Thyroid gland (tissue), 4 donors: ENCODE measurements at places on chromosomes 11 and 22.

- peak; percentile 88 for DNase-seq
Measured at GRCh38 chr22:50185375-50186087, at the start of gene TRABD. Gene TRABD (plus strand): TSS chr22:50185913. CDS start chr22:50193061, 7,148 bp downstream.

DNA sequence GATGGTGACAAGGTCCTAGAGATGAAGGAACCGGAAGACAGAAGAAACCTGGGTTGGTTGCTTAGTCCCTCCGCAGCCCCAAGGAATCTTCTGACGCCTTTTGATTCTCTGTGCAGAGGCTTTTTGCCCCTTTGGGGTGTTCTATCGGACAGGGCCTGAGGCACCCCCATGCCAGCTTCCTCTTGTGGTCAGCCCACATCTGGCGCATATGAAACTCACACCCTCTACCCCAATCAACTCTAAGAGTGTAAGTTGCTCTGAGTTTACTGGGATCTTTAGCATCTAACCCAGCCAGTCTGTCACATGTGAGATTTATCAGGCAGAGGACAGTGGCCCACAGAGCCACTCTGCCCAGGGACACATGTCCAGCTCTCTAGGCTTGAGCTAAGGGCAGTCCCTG, 17.4 kb downstream of the RASD2 start:
- no peak for DNase-seq

DNA sequence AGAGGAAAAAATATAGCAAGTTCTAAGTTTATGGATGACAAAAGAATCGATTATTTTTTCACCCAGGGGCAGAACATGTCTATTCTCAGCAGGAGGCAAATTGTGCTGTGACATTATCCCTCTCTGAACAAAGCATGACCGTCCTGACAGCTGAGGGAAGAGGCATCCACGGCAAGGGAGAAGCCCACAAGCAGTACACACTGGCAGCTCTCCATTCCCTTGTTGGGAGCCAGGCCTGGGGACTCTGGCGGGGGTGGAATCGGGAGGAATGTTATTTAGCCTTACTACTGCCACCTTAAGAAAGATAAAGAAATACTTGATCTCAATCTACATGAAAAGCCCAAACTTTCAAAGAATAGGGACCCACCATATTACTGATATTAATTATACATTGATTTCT, 3.4 kb downstream of the KIRREL3 start:
- DNase-seq = no peak

DNA sequence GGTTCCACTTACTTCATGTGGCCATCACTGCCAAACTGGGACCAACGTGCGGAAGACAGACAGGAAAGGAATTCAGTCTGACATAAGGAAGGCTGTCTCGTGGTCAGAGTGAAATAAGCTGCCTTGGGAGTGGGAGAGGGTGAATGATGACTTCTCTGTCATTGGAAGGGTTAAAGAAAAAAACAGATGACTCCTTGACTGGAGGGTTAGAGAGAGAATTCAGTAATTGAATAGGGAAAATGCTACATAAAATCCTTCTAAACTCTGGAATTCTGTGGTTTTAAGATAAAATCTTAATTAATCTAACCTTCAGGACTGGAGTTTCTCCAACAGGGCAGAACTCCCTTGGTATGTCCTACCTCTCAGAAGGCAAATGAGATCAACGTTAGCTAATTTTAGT, 33.8 kb downstream of the RAB30 start:
- no peak for DNase-seq

DNA sequence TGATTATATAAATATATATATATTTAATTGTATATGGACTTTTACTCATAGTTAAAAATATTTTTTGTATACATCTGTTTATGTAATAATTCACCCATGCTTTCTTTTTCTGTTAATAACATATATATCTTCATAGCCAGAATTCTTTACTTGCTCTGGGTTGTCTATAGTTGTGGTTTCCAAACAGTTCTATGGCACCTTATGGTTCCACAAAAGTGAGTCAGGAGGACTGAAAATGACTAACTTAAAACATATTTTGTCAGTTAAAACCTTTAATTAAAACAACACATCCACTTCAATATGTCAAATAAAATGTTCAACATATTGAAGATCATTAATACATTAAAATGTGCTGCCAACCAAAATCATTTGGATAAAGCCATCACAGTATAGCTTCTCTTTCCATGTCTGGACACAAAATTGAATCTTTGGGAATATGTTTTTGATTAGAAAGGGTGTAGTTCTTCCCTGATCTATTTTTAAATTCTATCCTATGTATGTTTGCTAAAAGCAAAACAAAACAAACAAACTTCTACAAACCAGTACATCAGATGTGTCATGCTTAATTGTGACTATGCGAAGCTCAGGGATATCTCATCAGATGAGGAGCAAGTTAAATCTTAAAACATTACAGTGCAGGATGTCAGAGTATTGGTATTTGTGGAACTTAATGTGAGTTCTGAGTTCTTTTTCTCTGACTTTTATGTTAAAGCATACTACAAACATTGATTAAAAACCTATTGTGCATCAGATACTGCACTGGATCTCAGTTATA, 1488.4 kb upstream of the TENM4 start:
- no peak for DNase-seq

DNA sequence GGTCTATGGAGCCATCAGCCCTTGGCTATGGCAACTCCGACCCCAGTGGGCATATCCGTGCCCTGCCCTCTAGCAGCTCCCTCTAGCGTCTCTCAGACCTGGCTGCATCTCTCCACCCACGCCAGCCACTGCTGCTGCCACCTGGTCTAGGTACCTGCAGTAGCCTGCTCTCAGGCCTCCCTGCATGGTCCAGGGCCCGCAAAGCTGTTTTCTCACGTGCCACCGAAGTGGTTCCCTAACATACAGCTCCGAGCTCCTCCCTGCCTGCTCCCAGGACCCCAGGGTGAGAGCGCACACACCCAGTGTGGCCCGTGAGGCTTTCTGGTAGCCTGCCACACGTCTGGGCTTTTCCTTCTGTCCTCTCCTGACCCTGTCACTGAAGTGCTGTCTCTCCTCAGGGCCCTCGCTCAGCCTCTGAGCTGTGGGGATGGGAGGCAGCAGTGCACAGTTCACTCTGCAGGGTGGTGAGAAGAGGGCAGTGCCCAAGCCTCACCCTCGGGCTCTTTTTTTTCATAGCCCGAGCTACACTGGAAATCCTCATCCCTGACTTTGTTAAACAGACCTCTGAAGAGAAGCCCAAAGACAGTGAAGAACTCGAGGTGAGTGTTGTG, 14.3 kb downstream of the DGCR8 start:
- no peak for DNase-seq

- no peak for DNase-seq
Measured at GRCh38 chr11:102421261-102421660, 31.3 kb downstream of the TMEM123 start.

- no peak for DNase-seq
Measured at GRCh38 chr11:126407101-126407521, 51.6 kb downstream of the ST3GAL4 start.

DNA sequence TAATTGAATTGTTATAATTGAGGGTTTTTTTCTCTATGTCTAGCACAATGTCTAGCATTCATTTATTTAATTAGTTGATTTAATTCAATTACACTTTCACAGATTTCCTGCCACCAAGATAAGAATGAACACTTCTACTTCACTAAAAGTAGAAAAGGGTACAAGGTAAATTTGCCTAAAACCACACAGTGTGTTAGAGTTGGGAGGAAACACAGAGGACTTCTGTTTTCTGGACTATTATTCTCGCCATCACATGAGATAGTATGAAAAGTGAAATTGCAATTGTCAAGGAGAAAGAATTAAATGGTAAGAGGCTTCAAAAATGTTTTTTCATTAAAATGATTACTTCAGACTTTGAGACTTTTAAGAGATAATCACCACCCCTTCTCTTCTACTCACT, 109.5 kb downstream of the ETS1 start:
- DNase-seq = no peak

- no peak for DNase-seq
Measured at GRCh38 chr11:96185220-96185768, 157.7 kb downstream of the MAML2 start.

- no peak for DNase-seq
Measured at GRCh38 chr11:63666874-63667273, 4.3 kb downstream of the ATL3 start.

DNA sequence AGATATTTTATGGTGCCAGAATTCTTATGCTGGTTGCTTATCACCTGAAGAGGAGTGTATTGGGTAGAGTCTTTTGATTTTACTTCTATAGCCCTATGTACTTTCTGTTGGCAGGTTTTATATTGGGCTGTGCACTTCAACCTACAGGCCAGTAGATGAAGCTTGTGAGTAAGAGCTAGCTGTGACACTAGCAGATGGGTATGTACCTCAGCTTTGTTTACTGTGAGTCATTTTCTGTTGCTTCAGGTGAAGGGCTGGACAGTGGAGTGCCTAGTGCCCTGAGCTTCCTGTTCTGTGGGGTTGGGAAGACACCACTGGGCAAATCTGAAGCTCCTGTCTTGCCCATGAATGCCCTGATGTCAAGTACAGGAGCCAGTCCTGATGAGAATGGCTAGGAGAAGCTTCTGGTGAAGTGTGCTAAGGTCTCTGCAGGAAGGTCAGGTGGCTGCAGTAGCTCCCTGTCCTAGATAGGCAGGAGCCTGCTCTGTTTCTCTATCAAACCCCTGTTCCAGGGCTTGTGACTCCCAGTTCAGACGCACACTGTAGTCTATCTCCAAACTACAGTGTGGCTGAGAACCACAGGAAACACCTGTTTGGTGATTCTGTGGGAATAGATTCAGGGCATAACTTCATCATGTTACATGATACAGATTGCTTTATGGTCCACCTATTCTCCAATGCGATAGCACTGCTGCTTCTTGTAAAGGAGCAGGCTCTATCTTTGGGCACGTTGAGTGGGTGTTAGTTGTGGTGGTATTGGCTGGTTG, 755.7 kb downstream of the KCNA4 start:
- DNase-seq = no peak

DNA sequence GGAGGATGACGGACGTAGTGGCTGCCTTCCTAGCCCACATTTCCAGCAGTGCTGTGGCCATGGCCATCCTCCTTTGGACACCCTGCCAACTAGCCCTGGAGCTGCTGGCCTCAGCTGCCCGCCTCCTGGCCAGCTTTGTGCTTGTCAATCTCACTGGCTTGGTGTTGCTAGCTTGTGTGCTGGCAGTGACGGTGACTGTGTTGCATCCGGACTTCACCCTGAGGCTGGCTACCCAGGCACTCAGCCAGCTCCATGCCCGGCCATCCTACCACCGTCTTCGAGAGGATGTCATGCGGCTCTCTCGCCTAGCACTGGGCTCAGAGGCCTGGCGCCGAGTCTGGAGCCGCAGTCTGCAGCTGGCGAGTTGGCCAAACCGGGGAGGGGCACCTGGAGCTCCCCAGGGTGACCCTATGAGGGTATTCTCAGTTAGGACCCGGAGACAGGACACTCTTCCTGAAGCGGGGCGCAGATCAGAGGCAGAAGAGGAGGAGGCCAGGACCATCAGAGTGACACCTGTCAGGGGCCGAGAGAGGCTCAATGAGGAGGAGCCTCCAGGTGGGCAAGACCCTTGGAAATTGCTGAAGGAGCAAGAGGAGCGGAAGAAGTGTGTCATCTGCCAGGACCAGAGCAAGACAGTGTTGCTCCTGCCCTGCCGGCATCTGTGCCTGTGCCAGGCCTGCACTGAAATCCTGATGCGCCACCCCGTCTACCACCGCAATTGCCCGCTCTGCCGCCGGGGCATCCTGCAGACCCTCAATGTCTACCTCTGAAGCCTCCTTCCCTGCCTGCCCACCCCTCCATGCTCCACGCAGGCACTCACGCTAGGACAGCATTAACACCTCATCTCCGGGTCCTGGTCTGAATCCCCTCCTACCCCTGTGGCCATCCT, 1.6 kb downstream of the RNF26 start:
- DNase-seq = no peak

GRCh38 chr22:39634530-39635405, 64.2 kb downstream of the CACNA1I start:
- peak; percentile 79 for DNase-seq

DNA sequence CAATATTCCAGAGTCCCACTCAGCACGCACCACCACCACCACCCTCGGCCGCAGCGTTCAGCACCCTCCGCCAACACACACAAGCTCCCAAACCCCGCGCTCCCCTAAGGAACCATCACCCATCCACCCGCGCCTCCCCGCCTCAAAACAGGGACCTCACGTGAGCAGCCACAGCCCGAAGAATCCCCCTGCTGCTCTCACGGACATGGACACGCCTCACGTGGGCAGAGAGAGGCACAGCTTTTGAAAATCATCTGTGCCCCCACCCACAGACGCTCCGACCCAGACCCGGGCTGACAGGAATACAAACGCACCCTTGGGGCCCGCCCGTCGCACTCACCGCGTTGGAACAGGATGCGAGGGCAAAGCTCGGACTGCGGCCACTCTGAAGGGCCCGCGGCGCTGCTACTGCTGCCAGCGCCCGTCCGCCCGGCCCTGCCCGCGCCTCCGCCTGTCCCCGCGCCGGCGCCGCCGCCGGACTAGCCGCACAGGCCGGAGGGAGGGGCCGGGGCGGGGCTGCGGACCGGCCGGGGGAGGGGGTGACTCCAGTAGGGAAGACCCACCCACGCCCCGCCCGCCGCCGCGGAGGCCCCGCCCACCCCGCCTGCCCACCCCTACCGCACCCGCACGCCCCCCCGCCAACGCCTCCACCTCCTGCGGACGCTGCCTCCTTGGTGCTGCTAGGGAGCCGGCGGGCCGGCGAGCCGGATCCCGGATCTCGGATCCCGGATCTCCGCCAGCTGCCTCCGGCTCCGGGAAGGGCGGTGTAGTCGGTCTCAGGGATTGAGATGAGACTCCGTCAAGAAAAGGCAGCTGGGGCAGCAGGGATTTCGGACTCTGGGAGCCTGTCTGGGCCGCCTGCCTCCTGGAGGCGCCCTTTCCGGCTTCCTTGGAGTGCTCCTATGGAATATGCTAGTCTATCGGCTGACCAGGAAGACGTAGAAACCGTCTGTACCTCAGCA, at the start of gene TRIM3:
Gene TRIM3 (minus strand): TSS at position 491 of the 962 bp plus-strand sequence. CDS start 8,246 bp downstream, outside the sequence.
- DNase-seq = peak; percentile 95

GRCh38 chr22:26448941-26449340, 19.9 kb downstream of the ASPHD2 start:
- DNase-seq = no peak

DNA sequence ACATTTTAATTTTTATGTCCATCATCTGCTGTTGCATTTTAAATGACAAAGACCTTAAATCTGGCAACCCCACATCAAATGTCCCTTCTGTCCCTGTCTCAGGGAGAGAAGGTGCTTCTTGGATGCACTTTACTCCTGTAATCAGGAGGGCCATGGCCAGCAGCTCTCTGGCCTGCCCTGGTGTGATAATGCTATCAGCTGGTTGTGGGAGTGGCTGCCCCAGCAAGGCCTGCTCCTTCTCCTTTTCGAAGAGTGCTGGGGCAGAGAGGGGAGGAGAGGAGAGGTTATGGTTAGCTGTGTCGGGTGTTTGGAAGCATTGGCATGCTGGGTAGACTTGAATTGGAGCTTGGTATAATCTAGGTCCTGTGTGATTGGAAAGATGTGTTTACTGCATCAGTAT, 12.8 kb downstream of the TNRC6B start:
- no peak for DNase-seq

DNA sequence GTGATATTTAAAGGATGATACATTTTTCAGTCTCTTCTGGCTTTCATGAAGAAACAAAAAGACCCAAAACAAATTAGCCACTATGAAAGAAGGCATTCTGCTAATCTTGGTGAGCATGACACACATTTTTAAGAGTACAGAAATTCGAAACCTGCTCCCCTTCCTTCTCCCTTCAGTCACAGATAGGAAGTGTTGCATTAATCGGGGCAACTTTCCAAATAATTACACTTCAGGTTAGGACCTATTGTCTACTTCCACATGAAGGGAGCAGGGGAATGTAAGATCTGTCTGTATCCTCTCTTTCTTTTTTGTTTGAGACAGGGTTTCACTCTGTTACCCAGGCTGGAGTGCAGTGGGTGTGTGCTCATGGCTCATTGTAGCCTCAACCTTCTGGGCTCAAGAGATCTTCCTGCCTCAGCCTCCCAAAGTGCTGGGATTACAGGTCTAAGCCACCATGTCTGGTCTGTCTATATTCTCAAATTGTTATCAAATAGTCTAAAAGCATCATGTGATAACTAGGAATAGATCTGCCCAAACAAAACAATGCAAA, 45.8 kb downstream of the NCAM1 start:
- DNase-seq = no peak
